ENCODE measurements at places on chromosomes 2 and 18. TPM values are rescaled to one million over a fixed set of nuclear protein-coding genes. Genes with fewer than 3 reads are reported as not detected.

The C2orf78 gene
- total RNA-seq = not detected

The UGT1A1 gene
- total RNA-seq = not detected

The ARHGEF33 gene
- total RNA-seq = 0.29 TPM

The C1QL2 gene
- not detected for total RNA-seq

The AQP12B gene
- not detected for total RNA-seq

The MFSD2B gene
- 0.36 TPM for total RNA-seq
